ENCODE measurements at places on chromosomes 7 and 10.

DNA sequence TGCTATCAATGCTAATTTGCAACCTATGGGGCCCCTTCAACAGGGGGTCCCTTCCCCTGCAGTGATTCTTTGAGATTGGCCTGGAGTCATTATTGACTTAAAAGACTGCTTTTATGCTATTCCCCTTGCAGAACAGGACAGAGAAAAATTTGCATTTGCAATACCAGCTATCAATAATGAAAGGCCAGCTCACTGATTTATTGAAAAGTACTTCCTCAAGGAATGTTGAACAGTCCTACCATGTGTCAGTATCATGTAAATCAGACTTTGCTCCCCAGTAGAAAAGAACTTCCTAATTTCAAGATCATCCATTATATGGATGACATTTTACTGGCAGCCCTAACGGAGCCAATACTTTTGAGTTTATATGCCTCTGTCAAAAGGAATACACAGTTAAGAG lies 29.7 kb upstream of the ABCA13 start:
- DNase-seq, result no peak

DNA sequence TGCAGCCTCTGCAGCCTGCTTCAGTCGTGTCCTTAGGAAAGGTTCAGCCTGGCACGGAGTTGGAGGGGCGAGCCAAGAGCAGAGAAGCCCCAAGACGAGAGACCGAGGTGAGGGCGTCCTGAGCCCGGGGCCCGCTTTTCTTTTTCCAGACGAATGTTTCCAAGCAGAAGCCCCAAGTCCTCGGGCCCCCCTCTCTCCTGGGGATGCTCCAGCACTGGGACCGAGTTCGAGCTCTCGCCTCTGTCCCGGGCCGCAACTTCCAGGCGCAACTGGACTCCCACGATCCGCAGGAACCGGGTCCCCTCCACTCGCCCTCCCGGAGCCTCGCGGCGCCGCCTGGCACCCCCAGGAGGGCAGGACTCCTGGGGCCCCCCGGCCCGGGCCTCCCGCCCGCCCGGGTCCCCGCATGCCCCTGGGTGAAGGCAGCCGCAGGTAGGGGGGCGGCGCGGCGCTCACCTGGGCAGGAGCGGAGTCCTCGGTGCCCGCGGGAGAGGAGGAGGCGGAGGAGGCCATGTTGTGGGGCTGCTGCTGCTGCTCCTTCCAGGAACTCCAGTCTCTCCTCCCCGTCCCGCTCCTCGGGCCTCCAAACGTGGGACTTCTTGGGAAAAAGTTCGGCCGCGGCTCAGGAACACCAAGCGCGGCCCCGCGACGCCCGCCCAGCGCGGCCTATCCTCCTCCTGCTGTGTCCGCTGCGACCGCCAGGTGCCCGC lies 45.3 kb upstream of the CDK1 start:
- no peak for DNase-seq

DNA sequence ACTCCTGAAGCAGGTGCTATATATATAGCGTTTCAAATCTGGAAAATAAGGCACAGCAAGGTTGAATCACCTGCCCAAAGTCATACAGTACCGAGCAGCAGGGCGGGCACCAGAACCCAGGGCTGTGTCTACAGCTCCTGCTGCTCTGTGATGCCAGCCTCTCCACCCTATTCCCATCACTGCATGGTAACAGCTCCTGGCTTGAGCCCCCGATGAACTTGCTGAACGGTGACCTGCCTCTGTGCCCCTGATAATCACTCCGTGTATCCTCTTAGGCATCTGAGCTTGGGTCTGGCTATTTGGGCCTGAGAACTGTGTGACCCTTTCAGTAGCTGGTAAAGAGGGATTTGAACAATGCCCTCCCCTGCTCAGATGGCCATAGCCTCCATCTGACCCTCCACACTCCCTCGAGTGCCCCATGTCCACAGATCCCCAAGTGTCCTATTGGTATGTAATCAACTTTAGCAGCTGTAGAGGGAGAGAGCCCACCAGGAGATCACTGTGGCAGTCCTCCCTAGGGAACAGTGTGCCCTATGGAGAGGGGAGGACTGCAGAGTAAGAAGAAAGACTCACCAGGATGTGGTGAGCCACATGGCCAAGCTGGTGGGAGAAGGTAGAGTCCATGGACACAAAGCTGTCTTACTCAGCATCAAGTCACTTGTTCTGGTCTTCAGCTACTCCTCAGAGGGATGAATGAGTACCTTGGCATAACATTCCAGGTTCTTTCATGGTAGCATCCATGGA lies 1.1 kb upstream of the ARHGAP22 start:
- DNase-seq, result no peak

GRCh38 chr10:101043363-101043707 lies 12.3 kb downstream of the SFXN3 start:
- no peak for DNase-seq

DNA sequence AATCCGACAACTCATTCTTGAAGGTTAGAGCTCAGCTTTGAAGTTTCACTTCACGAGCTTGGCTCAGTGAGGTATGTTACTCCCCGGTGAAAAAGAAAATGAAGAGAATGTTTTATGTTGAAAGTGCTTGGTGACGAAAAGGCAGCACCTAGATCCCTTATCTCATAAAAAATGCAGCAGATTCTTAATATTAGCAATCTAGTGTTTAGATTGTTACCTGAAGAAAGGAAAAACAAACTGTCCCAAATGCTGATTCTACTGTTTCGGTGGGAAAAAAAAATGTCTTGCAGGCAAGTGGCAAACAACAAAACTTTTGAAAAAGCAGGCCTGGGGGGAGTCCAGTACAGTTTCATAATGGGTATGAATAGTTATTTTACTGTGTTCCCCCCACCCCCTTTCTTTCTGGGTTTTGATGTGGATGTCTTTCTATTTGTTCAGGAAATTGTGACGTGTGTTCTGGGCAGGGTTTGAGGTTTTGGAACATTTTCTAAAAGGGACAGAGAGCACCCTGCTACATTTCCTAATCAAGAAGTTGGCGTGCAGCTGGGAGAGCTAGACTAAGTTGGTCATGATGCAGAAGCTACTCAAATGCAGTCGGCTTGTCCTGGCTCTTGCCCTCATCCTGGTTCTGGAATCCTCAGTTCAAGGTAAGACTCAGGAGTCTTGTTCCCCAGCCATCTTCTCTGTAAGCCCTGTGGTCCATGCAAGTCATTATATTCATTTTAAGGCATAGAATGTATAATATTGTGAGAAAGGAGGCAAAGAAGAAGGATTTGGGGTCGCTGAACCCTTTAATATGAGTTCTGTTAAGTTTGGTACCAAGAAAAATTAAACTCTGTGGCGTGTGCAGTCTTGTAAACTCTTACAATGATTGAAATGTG lies at the start of gene SRGN:
TSS of gene SRGN (plus strand) at position 514 of the 881 bp plus-strand sequence. CDS start at position 569, 55 bp downstream.
- peak; percentile 57 for DNase-seq

DNA sequence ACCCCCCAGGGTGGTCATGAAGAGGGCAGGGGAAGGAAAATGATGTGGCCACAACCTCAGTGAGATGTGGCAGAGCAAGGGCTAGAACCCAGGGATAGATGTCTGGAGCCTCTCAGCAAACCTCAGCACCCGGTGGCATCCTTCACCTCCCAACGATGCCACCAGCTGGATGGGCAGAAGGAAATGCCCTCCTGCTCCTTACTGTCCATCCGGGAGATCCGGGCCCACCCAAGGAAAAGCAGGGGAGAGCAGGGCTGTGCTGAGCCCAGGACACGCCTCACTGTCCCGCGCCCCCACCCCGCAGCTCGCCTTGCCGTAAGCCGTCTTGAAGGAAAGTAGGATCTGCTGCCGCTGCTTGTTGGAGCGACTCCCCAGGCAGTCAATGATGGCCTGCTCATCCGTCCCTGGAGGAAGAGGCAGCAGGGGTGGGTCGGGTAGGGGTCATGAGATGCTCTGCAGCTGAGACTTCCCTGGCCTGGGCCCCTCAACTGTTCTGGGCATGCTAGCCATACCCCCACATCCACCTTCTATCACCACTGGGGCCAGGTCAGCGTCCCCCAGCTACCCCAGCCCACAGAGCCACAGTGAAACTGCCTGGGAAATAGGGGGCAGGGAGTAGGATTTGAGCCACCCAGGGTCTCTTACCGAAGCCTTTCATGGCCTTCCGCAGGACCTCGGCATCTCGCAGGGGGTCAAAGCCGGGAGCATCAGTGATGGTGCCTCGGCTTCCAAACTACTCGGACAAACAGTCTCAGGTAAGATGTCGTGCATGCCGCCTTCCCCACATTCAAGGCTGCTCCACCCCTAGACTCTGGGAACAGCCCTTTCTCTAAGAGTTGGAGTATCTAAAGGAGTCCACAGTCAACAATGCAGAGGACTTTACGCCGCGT lies 34.3 kb downstream of the PLAC9 start:
- DNase-seq, result no peak

GRCh38 chr7:8433477-8434289 lies at the start of gene NXPH1:
TSS of gene NXPH1 (plus strand) at chr7:8433609.
- no peak for DNase-seq

DNA sequence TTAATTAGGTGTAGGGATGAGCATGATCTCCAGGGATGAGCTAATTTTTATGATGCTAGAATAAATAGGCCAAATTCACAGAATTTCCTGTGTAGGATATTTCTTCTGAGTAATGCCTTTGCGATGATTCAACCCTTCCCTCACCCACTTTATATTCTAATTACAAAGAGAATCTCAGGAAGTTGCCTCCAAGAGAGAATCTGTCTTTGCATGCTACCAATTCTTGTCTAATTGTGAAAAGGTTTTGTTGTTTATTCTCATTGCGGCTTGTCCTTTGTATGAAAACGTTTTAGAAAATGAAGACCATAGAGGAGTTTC lies 6.3 kb downstream of the C7orf57 start:
- no peak for DNase-seq

DNA sequence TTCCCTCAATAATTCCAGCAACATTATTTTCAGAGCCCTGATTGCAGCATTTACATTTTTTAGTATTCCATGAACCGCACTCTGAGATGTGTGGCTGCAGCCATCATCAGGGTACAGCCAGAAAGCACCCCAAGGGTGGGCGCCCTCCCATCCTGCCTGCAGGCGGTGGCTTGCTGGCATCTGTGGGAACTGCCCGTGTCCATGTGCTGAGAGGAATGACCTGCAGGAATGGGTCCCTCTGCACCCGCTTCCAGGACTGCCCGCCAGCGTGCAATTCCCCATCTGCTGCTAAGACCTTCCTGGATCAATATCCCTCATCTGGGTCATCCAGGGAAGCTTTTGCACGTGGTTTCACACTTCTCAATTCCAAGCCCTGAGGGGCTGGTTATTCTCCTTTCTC lies 32.8 kb upstream of the NUB1 start:
- no peak for DNase-seq

GRCh38 chr7:157690058-157690832 lies 353.4 kb downstream of the DNAJB6 start:
- DNase-seq, result no peak

- no peak for DNase-seq
These were observed 27.1 kb downstream of the AKR1B1 start for GRCh38 chr7:134431815-134432214.

- DNase-seq, result no peak
These were observed 120.9 kb upstream of the DIP2C start for GRCh38 chr10:810351-810846.

DNA sequence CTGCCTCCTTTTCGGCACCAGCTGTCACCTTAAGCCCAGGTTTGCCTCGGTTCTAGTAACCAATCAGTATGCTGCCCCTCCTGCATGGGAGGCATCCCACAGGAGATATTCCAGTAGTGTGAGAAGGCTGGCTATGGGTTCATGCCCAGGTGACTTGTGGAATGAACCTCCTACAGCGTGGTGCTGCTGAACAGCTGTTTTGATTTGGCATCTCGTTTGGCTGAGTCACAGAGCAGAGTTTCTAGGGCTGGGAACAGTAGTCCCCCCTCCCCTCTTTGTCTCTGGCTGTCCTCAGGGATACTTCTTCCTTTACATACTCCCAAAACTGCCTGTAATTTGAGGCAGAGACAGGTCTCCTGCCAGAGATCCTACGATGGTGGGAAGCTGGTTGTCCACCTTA lies 16.1 kb downstream of the R3HCC1L start:
- no peak for DNase-seq

DNA sequence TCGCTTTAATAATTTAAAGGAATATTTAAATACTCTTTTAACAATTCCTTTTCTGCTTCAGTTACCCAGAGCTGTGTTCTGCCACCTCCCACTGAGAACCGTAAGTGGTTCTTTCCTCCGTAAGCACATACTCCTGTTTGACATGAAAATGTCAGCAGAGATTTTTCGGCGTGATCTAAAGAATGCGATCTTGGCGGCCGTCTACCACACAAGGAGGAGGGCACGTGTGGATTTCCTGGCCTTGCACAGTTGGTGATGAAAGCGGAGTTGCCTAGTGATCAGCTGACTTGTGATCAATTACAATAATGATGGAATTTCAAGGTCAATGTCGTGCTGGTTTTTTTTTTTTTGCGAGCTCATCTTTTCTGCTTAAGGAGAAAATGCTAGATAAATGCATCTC lies 35.6 kb upstream of the INSIG1 start:
- no peak for DNase-seq
